ENCODE measurements at places on chromosomes 16 and 17.

- no peak for DNase-seq
Measured at GRCh38 chr17:4539025-4539424, 16.2 kb downstream of the MYBBP1A start.

DNA sequence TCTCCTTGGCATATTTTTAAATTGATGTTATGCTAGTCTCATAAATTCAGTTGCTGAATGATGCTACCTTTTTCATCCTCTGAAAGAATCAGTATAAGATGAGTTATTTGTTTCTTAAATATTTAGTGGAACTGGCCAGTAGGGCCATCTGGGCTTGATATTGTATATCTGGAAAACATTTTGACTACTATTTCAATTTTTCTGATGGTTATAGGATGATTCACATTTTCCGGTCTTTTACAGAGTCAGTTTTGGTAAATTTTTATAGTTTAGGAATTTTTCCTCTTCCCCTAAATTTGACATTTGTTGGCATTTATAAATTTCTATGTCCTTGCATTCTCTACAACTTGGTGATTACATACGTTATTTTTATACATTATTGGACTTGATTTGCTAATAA lies 296.3 kb upstream of the AXIN2 start:
- DNase-seq: no peak

- DNase-seq: no peak
Measured at GRCh38 chr17:67718325-67718941, 697 bp downstream of the NOL11 start.

GRCh38 chr16:11418506-11418905 lies 73.2 kb downstream of the RMI2 start:
- DNase-seq: no peak

DNA sequence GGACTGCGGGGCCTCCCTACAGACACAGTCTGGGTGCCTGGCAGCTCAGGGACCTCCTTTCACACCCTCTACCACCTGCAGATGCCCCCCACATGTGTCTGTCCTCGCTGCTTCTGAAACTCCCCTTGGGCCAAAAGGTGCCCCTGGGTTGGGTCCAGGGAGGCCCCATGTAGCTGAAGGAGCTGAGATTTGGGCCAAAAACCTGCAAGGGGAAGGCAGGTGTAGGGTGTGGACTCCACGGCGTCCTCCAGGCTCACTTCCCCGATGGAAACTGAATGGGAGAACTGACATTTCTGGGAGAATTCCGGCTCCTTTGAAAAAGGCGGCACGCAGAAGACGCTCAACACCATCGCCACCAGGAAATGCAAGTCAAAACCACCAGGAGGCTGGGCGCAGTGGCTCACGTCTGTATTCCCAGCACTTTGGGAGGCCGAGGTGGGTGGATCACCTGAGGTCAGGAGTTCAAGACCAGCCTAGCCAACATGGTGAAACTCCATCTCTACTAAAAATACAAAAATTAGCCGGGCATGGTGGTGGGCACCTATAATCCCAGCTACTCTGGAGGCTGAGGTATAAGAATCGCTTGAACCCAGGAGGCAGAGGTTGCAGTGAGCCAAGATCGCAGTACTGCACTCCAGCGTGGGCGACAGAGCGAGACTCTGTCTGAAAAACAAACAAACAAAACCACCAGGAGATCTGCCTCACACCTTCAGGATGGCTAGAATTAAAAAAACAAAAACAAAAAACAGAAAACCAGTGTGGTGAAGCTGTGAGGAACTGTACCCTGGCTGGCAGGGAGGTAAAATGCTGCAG lies 13.2 kb upstream of the BAIAP2 start:
- DNase-seq: no peak

GRCh38 chr16:84314814-84315213 lies 20.1 kb downstream of the WFDC1 start:
- no peak for DNase-seq
